WTC11 (cell line): ENCODE measurements at places on chromosomes 7 and 10. TPM values are rescaled to one million over a fixed set of nuclear protein-coding genes. Genes with fewer than 3 reads are reported as not detected.

The TRPV6 gene
- total RNA-seq = 0.63 to 2.0 TPM (median 0.80 TPM) in 3 replicates

The PLXDC2 gene
- 31.7 to 37.9 TPM (median 37.8 TPM) in 3 replicates for total RNA-seq

The HABP2 gene
- 0.09 to 0.18 TPM (median 0.09 TPM) in 3 replicates for total RNA-seq

The CAMK1D gene
- total RNA-seq = 7.9 to 10.2 TPM (median 8.0 TPM) in 3 replicates

The LSM8 gene
- 39.9 to 48.2 TPM (median 45.1 TPM) in 3 replicates for total RNA-seq

GRCh38 chr7:32588657-32589056, 93.4 kb downstream of the AVL9 start:
- peaks cover 27% of the 10 kb centered on the region for H3K4me1 ChIP-seq
- H3K4me3 ChIP-seq = no peak overlapping the region
- H3K36me3 ChIP-seq = peaks cover 26% of the 10 kb centered on the region

DNA sequence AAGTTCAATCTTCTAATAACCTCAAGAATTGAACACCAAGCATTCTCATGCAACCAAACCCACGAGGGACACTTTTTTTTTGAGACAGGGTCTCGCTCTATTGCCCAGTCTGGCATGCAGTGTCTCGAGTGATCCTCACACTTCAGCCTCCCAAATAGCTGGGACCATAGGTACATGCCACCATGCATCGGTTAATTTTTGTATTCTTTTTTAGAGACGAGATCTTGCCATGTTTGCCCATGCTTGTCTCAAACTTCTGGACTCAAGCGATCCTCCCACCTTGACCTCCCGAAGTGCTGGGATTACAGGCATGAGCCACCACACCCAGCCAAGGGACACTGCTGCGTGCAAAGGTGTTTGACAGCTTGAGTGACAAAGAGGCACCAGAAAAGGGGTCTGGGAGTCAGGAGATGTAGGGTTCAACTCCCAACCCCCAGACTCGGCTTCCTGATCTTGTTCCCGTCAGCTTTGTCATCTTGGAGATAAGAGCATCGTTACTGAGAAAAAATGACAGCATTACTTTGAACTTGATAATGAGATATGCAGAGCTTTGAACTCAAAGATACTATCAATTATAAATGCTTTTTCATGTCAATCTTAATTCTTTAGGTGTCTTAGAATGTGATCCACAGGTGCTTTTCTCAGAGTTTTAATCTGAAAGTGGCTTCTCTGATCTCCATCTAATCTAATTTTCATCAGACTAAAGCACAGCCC, 1.6 kb upstream of the CYTH3 start:
- H3K4me3 ChIP-seq = 0 out of 2 replicates have a peak overlapping the region, but pooled peaks have one; percentile 81
- no peak overlapping the region for H3K27ac ChIP-seq
- peaks cover 23% of the 10 kb centered on the region for H3K27me3 ChIP-seq
- no peak for DNase-seq
- no peaks in the 10 kb centered on the region for H3K36me3 ChIP-seq
- peaks cover 35% of the 10 kb centered on the region for H3K4me1 ChIP-seq

DNA sequence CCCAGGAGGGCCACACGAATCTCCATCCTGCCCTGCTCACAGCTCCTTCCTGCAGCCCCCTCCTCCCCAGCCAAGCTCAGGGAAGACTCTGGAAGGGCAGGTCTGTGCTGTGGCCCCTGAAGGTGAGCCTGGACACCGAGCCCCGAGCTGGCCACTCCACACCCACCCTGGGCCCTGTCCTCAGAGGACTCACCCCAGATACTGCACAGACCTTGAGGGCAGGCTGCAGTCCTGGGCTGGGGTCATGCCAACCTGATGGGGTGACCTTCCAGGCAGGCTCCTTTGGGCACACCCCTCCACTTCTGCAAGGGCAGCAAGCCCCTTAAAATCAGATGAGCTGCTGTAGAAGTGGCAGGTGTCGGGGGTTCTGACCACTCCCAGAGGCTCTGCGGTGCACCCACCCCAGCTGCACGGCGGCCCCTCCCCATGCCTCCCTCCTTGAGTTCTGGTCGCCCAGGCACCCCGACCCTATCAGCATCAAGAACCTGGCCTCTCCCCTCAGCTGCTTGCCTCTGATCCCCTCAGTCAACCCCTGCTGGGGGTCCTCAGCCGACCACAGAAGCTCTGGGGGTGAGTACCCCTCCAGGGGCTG, 24.3 kb downstream of the YKT6 start:
- H3K36me3 ChIP-seq = no peaks in the 10 kb centered on the region
- H3K27ac ChIP-seq = no peak overlapping the region
- no peak for DNase-seq
- H3K27me3 ChIP-seq = no peaks in the 10 kb centered on the region
- H3K4me1 ChIP-seq = peaks cover 10% of the 10 kb centered on the region

DNA sequence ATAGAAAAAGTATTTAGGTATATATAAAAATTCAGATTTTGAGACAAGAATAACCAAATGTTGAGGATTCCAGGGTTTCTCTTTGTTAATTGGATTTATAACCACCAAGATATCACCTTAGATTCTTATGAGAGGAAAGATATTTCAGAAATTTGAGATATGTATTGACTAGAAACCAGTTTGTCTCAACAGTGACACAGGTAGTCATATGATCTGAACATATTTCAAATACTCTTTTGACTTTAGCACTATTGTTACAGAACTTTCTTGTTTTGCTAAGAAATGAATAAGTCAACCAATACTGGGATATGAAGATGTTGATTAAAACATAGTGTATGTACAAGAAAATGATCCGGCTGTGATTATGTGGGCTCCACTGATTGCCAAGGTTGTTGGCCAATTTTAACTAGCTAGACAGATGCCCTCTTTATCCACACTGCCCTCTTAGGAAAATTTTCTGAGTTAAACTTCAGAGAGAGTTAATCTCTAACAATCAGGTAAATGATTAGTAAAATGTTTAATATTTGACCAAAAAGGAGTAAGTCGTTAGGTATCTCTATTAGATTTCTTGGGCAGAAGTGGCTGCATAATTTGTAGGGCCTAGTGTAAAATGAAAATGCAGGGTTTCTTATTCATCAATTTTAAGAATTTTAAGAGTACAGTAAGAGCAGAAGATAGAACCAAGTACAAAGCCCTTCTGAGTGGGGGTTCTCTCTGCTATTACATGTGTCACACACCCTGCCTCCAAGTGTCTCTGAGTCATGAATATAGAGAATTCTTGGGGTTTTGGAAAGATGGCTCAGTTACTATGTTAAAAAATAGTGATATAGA, 376.0 kb downstream of the TFEC start:
- no peak for DNase-seq
- no peaks in the 10 kb centered on the region for H3K36me3 ChIP-seq
- peaks cover 3% of the 10 kb centered on the region; the same call in 1 of the 2 replicates for H3K4me1 ChIP-seq
- no peak overlapping the region for H3K27ac ChIP-seq

DNA sequence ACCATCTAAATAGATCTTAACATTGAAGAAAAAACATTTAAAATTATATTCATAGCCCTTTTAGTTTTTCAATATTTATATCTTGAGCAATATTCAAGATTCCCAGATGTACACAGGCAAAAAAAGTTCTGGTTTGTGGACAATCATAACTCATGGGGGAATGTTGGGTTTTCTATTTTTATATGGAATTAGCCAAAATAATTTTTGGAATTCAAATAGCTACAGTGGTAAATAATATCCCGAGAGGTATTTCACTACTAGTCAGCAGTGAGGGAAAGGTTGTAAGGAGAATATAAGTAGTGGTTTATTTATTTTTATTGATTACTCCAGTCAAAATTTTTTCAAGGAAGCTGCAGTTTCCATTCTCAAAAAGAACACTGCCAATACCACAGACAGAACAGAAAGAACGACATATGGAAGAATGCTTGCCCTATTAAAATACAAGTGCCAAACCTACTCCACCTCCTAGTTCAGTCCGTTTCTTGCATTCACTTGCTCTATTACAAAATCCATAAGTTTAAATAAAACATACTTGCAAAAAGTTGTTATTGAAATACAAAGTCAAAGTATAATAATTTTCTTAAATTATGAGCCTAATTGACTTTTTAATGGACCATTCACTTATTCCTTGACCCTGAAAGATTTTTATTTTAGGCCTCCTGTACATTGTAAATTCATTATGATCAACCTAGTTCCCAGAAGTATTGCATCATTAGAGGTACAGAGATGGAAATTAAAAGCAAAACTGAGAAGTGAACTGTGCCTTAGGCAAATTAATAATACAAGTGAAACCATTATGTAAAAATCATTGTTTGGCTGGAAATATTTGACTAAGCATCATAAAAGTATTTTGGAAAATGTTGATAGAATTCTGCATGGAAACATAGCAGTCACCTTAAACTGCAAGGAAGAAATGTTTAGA, 533.2 kb downstream of the PARD3 start:
- H3K36me3 ChIP-seq = no peaks in the 10 kb centered on the region
- no peaks in the 10 kb centered on the region for H3K27me3 ChIP-seq
- H3K27ac ChIP-seq = no peak overlapping the region; the same call in 1 of the 2 replicates
- peaks cover 31% of the 10 kb centered on the region for H3K4me1 ChIP-seq

- no peak overlapping the region for H3K27ac ChIP-seq
- H3K4me1 ChIP-seq = peaks cover 17% of the 10 kb centered on the region
- DNase-seq = no peak
- H3K4me3 ChIP-seq = no peak overlapping the region
- no peaks in the 10 kb centered on the region for H3K36me3 ChIP-seq
- no peaks in the 10 kb centered on the region; the same call in 1 of the 2 replicates for H3K27me3 ChIP-seq
These were observed 184.6 kb downstream of the FANK1 start for GRCh38 chr10:126080879-126081411.

GRCh38 chr10:6461961-6462360, 118.1 kb downstream of the PRKCQ start:
- H3K4me3 ChIP-seq = no peak overlapping the region
- no peaks in the 10 kb centered on the region for H3K27me3 ChIP-seq
- peaks cover 42% of the 10 kb centered on the region for H3K36me3 ChIP-seq
- no peak for DNase-seq

DNA sequence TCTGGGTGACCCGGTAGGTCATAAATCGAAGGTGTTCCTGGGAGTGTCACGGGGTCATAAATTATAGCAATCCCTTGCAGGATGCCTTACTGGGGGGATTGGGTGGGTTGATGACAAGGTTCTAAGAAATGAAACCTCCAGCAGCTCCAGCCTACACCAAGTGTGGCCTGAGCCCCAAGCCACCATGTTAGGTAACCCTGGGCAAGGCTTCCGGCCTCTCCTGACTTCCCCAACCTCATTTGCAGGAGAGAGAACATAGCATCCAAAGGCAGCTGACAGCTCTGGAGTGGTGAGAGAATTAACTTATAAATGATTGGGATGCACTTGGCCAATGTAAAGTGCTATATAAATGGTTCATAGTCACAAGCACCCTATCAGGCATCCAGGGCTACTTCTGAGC, 52.8 kb upstream of the TMEM273 start:
- no peaks in the 10 kb centered on the region for H3K36me3 ChIP-seq
- H3K4me3 ChIP-seq = no peak overlapping the region
- H3K27ac ChIP-seq = no peak overlapping the region
- peaks cover 51% of the 10 kb centered on the region for H3K27me3 ChIP-seq
- no peak for DNase-seq
- peaks cover 15% of the 10 kb centered on the region for H3K4me1 ChIP-seq

- no peaks in the 10 kb centered on the region for H3K27me3 ChIP-seq
- H3K4me3 ChIP-seq = 0 out of 2 replicates have a peak overlapping the region, but pooled peaks have one; percentile 10
- DNase-seq = peak; percentile 65
- H3K36me3 ChIP-seq = peaks cover 22% of the 10 kb centered on the region
- peaks cover 26% of the 10 kb centered on the region for H3K4me1 ChIP-seq
These were observed 9.1 kb downstream of the SDHAF3 start for GRCh38 chr7:97126483-97127171.

GRCh38 chr10:79102498-79102874, 33.7 kb downstream of the ZMIZ1 start:
- DNase-seq = no peak
- no peaks in the 10 kb centered on the region for H3K36me3 ChIP-seq
- H3K4me1 ChIP-seq = peaks cover 80% of the 10 kb centered on the region
- peak overlapping the region; percentile 41 for H3K27ac ChIP-seq
- no peaks in the 10 kb centered on the region for H3K27me3 ChIP-seq
- no peak overlapping the region for H3K4me3 ChIP-seq

DNA sequence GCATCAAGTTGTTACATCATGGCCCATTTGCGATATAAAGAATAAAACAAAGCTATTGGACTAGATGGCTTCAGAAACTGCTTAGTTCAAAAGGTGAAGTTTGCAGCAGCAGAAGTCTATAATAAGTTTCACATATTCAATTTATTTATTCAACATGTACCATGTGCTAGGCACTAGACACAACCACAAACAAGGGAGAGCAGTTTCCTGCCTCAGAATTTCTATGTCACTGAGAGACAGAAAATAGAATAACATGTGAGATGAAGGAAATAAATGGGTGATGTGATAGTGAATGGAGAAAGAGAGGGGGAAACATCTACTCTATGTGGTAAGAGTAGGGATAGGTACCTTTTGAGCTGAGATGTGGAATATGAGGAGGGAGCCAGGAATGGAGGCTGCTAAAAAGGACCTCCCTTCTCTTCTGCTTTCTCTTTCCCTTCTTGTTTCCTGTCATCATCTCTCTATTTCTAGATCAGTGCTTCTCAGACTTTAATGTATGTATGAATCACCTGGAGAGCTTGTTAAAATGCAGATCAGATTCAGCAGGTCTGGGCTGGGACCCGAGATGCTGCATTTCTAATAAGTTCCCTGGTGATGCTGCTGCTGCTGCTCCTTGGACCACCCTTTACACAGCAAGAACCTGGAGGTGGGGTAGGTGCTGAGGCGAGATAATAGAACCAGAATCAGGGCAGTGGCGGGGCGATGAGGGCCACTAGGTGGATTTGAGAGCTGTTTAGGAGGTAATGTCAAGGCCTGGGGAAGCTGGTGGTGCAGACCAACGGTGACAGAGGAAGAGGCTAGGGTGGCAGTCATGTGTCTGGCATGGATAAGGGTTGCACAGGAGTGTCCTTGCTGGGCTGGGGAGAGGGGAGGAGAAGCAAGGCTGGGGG, 13.7 kb upstream of the INMT start:
- DNase-seq = no peak
- H3K4me1 ChIP-seq = 0 out of 2 replicates have a peak, but pooled peaks cover 3% of the 10 kb centered on the region

DNA sequence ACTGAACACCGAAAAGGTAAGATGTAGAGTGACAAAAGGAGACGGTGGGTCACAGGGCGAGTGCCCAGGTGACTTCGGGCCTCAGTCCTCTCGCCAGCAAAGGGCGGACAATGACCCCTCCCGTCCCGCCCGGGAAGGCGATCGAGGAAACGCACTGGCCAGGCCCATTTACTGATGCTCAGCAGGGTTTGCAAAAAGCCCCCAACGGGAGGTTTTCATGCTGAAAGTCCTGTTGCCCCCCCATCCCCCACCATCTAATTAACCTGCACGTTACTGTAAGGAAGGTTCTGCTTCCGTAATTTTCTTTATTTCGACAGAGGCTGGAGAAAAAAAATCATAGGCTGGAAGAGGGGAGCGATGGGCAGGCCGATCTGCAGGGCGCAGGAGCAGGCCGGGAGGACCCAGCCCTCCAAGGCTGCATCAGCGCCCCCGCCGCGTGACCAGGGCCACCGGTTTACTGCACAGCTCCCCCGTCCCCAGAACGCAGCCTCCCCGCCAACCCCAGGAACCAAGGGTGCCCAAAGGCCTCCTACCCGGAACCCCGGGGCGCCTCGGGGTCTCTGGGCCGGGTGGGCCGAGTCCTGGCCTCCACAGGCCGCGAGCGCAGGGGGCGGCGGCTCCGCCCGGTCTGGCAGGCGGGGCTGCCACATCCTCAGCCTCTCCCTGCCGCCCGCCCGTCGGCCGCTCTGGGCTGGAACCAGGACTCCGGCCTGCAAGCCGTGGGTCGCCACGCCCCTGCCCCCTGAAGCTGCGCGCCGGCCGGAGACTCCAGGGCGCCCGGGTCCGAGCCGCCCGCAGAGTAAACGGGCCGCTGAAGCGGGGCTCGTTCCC, 613 bp downstream of the OAT start:
- peak; percentile 59 for DNase-seq
- H3K27me3 ChIP-seq = peaks cover 18% of the 10 kb centered on the region
- H3K27ac ChIP-seq = no peak overlapping the region
- peak overlapping the region; percentile 81 for H3K4me3 ChIP-seq
- no peaks in the 10 kb centered on the region for H3K36me3 ChIP-seq
- peaks cover 43% of the 10 kb centered on the region for H3K4me1 ChIP-seq
